Spinal cord (tissue), 10 donors: ENCODE measurements at places on chromosomes 13 and 19. TPM values are rescaled to one million over a fixed set of nuclear protein-coding genes. Genes with fewer than 3 reads are reported as not detected.
A peak's percentile ranks its signal among the peaks of the same experiment; 100 is the strongest.

DNA sequence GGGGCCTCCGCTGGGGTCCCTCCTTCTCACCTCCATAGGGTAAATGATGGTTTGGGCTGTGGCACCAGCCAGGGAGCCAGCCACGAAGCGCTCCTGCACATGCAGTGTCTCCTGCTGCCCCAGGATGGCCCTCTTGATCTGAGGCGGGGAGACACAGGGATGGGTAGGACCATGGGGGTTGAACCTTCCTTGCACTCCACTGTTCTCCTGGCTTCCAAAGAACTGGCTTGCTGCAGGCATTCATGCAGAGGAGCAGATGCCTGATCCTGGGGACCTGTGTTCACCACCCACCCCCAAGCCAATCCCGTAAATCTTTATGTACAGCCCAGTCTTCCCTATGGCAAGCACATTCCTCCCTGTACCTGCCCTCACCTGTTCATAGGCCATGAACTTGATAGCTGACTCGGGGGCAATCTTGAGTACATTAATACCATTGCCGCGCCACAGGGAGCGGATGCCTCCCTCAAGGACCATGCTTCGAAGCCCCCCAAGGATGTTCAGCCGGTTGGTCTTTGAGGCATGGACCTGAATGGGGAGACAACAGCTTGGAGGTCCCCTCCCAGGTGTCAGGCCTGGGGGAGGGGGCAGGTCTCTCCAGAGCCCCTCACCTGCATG, 5.5 kb downstream of the SLC25A23 start:
- H3K36me3 ChIP-seq: peaks cover 78% of the 10 kb centered on the region
- H3K27ac ChIP-seq: no peak overlapping the region
- no peak for DNase-seq
- no peak overlapping the region for H3K4me3 ChIP-seq
- H3K4me1 ChIP-seq: peaks cover 11% of the 10 kb centered on the region
- no peaks in the 10 kb centered on the region for H3K27me3 ChIP-seq

DNA sequence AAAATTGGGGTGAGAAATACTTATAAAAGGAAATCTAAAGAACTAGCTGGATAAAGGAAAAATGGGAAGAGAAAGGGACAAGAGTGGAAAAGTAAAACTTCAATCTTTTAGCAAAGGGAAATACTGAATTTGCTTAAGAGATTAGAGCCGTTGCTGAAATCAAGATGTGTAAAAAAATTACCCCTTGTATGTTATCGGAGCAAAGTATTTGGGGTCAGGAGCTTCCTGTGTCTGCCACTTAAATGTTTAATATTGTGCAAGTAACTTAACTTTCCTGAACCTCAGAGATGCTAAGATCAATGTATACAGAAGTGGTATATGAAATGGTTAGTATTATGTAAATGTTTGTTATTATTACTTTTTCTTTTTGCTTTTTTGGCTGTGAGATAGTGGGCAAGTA, 51.6 kb downstream of the NDFIP2 start:
- H3K27me3 ChIP-seq: no peaks in the 10 kb centered on the region
- H3K4me1 ChIP-seq: no peaks in the 10 kb centered on the region
- H3K4me3 ChIP-seq: no peak overlapping the region
- H3K27ac ChIP-seq: no peak overlapping the region

Gene CD33
- 3.9 TPM for total RNA-seq

GRCh38 chr13:71290963-71291841, 575.8 kb downstream of the DACH1 start:
- DNase-seq: no peak
- H3K27ac ChIP-seq: no peak overlapping the region
- no peaks in the 10 kb centered on the region for H3K27me3 ChIP-seq
- H3K4me1 ChIP-seq: no peaks in the 10 kb centered on the region
- H3K4me3 ChIP-seq: no peak overlapping the region

Gene F2RL3
- 0.17 TPM for total RNA-seq

DNA sequence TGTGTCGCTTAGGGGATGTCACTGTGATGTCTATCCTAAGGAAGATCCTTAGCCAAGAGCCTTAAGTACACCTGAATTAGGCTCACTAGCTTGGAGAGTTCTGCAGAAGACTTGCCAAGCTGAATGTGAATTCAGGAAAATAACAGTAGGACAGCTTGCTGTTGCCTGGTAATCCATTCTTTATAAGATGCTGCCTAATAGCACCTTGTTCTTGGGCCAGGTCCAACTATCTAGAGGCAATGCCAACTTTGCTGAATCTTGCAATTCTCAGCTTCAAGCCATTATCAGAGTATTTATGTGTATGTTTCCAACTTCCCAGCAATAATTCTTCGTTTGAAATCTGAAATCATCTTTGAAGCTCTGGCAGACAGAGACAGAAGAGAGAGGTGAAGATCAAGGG, 102.8 kb downstream of the PCDH17 start:
- no peaks in the 10 kb centered on the region for H3K36me3 ChIP-seq
- no peak overlapping the region for H3K4me3 ChIP-seq
- no peak for DNase-seq
- no peak overlapping the region for H3K27ac ChIP-seq
- no peaks in the 10 kb centered on the region for H3K4me1 ChIP-seq
- no peaks in the 10 kb centered on the region for H3K27me3 ChIP-seq

DNA sequence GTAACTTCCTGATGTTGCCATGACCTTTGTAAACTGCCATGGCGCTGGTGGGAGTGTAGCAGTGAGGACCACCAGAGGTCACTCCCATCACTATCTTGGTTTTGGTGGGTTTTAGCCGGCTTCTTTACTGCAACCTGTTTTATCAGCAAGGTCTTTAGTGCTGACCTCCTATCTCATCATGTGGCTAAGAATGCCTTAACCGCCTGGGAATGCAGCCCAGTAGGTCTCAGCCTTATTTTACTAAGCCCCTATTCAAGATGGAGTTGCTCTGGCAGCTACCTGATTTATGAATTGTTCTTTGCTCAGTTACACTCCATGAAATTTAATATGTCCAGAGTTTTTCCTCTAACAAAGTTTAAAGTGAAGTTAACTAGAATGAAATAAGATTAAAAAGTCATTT, 4.6 kb upstream of the EPS15L1 start:
- H3K27me3 ChIP-seq: no peaks in the 10 kb centered on the region
- no peaks in the 10 kb centered on the region for H3K36me3 ChIP-seq
- no peak overlapping the region for H3K27ac ChIP-seq
- DNase-seq: no peak
- peaks cover 6% of the 10 kb centered on the region for H3K4me1 ChIP-seq
- H3K4me3 ChIP-seq: no peak overlapping the region

Gene UGGT2
- 74.7 TPM for total RNA-seq

GRCh38 chr13:30968846-30969245, 36.4 kb downstream of the TEX26 start:
- DNase-seq: no peak
- H3K4me3 ChIP-seq: no peak overlapping the region
- no peaks in the 10 kb centered on the region for H3K27me3 ChIP-seq
- H3K36me3 ChIP-seq: no peaks in the 10 kb centered on the region
- no peak overlapping the region for H3K27ac ChIP-seq

- no peak overlapping the region for H3K27ac ChIP-seq
- H3K36me3 ChIP-seq: no peaks in the 10 kb centered on the region
- peaks cover 2% of the 10 kb centered on the region for H3K27me3 ChIP-seq
- H3K4me1 ChIP-seq: peaks cover 17% of the 10 kb centered on the region
- H3K4me3 ChIP-seq: no peak overlapping the region
Measured at GRCh38 chr19:51295382-51296126, 15.9 kb upstream of the IGLON5 start.

DNA sequence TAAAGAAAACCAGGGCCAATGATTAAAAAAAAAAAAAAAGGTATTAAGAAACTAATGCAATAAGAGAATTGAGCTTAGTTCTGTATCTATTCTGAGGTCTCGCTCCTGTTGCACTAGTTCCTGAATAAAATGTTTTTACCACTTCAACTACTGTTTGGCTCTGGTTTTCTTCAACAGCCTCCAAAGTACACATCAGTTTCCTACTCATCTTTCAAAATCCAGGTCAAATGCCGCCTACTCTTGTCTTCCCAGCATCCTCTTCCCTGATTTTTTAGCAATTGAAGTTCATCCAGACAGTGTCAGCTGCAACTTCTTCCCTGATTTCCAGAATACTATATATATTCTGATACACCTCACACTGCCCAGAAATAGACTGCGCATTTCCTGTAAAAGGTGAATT, 1.4 kb upstream of the RCBTB1 start:
- no peak overlapping the region for H3K27ac ChIP-seq
- peaks cover 4% of the 10 kb centered on the region for H3K4me1 ChIP-seq
- DNase-seq: no peak
- H3K4me3 ChIP-seq: no peak overlapping the region
- H3K27me3 ChIP-seq: no peaks in the 10 kb centered on the region

Gene LCP1
- total RNA-seq: 13.7 TPM

DNA sequence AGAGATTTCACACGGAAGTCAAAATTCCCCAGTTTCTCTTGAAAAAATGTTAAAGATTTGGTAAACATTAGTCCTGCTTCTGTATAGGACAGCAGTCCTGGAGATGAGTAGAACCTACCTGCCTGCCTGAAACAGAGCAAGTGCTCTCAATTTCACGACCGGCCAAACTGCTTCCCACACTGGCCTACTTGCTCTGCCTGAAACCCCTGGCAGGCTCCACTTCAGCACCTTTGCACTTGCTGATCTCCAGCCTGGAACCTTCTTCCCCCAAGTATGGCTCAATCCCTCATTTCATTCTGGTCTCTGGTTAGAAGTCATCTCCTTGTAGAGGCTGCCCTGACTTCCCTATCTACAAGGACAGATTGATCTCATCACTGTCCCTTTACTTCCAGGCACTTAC, 271.4 kb downstream of the DLEU7 start:
- no peaks in the 10 kb centered on the region for H3K36me3 ChIP-seq
- no peaks in the 10 kb centered on the region for H3K4me1 ChIP-seq
- H3K27me3 ChIP-seq: no peaks in the 10 kb centered on the region
- no peak for DNase-seq
- no peak overlapping the region for H3K4me3 ChIP-seq

Gene CBY2
- not detected for total RNA-seq

DNA sequence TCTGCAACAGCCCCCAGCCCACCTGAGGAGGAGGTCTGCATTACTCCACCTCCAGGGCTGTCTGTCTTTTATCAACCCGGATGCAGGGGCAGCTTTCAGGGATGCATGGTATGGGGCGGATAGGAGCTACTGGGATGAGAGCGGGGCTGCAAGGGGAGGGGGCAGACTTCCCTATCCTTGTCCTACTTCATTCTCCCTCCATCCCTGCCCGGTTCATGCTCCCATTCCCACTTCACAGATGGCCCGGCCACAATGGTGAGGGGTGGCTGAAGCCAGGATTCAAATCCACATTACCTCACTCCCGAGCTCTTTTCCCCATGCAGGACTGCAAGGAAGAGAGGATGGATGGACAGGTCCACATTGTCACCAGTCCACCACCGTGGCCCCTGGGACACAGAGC, 40.5 kb upstream of the VSTM2B start:
- no peak for DNase-seq
- H3K36me3 ChIP-seq: no peaks in the 10 kb centered on the region
- H3K4me3 ChIP-seq: no peak overlapping the region
- no peak overlapping the region for H3K27ac ChIP-seq

Gene ZNF724
- 13.3 TPM for total RNA-seq

- H3K27me3 ChIP-seq: no peaks in the 10 kb centered on the region
- H3K27ac ChIP-seq: no peak overlapping the region
- DNase-seq: no peak
- no peak overlapping the region for H3K4me3 ChIP-seq
- peaks cover 39% of the 10 kb centered on the region for H3K36me3 ChIP-seq
- peaks cover 16% of the 10 kb centered on the region for H3K4me1 ChIP-seq
Measured at GRCh38 chr13:99386911-99387788, 80.0 kb upstream of the GPR183 start.

DNA sequence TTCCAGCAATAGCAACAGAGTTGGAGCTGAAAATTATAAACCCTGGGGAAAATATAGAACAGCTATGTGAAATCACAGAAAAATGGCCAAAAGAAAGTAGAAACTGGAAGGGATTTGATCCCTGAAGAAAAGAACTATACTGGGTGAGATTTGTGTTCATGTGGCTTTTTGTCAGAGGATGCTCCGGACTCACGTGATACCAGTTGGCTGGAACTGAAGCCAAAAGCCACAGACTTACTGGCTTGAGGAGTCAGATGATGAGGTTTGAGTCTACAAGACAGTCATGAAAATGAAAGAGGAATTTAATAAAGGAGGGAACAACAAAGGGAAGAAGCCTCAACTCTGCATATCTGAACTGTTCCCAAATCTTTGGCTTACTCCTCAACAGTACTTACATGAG, 427.1 kb downstream of the GPC5 start:
- DNase-seq: no peak
- H3K27ac ChIP-seq: no peak overlapping the region
- H3K36me3 ChIP-seq: no peaks in the 10 kb centered on the region
- H3K4me3 ChIP-seq: no peak overlapping the region
- H3K27me3 ChIP-seq: no peaks in the 10 kb centered on the region

Gene ARRDC5
- total RNA-seq: 0.30 TPM

Gene PRSS57
- 0.33 TPM for total RNA-seq

DNA sequence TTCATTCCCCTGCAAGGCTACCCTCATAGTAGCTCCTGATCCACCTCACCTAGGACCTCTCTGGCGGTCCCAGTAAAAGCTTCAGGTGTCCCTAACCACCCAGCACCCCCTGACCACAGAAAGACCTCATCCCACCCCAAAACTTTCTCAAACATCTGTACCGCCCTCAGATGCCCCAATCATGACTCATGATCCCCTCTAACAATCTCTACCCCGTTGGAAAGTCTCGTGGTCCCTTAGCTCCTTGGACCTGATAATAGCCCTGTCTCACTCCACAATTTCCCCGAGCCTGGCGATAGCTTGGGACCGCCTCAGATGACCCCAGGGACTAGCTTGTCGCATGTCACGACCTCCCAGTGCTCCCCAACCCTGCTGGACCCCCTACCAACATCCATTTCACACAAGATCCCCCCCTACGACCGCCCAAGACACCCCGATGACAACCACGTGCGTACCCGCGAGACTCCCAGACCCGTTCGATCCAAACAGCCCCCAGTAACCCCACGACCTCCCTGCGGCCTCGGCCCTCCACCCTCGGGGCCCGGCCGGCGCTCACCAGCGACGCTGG, 450 bp downstream of the NDUFA11 start:
- H3K4me1 ChIP-seq: peaks cover 31% of the 10 kb centered on the region
- H3K36me3 ChIP-seq: peaks cover 29% of the 10 kb centered on the region
- peak overlapping the region; percentile 94 for H3K27ac ChIP-seq
- DNase-seq: no peak
- H3K27me3 ChIP-seq: no peaks in the 10 kb centered on the region
- H3K4me3 ChIP-seq: peak overlapping the region; percentile 94

Gene PPAN
- 16.0 TPM for total RNA-seq

Gene GAPDHS
- not detected for total RNA-seq

DNA sequence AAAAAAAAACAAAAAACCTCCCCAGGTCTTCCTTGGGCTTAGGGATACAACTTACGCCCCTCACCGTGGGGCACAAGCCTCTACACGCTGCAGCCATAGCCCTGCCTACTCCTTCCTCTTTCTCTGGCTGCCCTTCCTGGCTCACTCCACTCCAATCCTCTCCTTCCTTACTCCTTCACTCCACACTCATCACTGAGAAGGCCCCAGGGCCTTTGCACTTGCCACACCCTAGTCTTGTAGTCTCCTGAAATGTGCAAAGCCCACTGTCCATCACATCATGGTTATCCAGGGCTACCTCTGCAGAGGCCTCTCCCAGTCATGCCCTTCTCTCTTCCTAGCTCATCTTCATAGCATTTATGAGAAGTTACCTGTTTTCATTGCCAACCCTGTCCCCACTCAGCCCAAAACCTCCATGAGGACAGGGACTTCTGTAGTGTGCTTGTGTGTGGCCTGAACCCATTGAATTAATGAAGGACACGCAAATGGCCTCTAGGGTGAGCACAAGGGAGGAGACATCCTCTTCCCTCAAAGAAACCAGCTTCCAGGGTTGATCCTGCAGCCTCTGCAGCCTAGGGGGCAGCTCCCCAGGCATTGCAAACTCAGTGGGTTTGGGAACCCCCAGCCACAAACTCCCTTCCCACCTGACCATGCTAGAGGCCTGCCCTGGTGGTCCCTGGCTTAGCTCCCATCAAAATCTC, 7.9 kb upstream of the HSH2D start:
- H3K27ac ChIP-seq: no peak overlapping the region
- H3K36me3 ChIP-seq: peaks cover 45% of the 10 kb centered on the region
- H3K4me3 ChIP-seq: no peak overlapping the region

Gene NCAN
- 135 TPM for total RNA-seq
